Liver (tissue), 10 donors: ENCODE measurements at places on chromosomes 12 and 14.

- DNase-seq, result no peak
Measured at GRCh38 chr14:54785778-54786770, 116.6 kb downstream of the GCH1 start.

DNA sequence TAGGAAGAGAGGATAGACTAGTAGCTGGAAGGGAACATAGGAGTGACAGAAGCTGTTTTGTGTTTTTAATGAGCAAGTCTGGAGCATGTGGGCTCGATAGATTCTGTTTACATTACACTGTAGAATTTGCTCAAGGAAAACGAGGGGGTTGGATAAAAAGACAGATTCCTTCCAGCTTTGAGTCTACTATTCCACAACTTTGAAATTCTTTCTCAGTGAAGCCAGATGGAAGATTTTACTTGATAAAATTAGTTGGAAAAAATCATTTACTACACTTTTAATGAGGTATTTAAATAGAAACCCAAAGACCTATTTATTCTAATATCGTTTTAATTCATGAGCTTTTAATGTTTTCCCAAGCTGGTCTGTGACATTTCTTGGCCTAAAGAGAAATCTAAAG lies 19.5 kb upstream of the EPS8 start:
- no peak for DNase-seq

GRCh38 chr14:95404583-95404982 lies 84.9 kb upstream of the CLMN start:
- no peak for DNase-seq

DNA sequence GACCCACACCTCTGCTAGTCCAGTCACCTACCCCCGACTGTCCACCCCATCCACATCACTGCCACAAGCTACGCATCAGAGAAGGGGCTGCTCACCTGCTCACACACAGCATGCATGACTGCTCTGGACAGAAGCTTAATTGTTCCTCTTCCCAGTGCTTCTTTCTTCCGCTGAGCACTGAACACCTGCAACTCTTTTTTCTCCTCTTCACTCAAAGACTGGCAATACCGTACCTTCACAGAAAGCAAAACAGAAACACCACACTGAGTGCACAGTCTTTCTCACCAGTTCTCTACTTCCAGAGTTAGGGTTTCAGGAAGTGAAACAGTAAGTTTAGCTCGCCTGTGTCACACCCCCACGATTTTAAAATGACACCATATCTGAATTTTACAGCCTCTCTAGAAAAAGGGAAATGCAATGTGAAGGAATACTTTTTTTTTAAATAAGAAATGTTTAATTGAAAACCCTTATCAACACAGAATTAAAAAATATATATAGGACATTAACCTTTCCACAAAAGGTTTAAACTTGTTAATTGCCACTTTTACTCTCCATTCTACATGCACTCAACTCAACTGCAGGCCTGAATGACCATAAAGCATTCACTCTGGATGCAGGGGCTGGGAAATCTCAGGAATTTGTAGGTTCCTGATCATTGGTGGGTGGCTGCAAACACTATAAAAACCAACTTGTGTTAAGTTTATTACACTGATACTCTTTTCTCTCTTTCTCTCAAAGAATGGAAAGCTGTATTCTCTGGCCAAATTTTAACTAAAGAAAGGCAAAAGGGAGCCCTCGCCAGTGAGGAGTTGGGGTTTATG lies 120.0 kb downstream of the PRICKLE1 start:
- no peak for DNase-seq

DNA sequence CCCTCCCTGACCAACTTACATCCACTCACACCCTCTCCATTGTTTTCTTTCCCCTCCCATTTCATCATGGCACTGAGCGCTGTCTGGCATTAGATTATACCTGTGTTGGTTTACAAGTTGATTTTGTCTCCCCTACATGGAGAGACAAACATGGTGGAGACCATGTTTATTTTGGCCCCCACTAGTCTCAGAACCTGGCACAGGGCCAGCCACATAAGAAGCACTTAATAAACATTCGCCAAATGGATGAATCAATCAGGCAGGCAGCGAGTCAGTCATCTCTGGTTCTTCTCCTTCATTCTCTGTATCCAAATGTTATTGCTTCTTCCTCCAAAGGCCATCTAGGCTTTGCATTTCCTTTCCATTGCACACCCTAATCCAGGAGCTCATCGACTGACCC lies 177.4 kb downstream of the DPF3 start:
- DNase-seq, result no peak

DNA sequence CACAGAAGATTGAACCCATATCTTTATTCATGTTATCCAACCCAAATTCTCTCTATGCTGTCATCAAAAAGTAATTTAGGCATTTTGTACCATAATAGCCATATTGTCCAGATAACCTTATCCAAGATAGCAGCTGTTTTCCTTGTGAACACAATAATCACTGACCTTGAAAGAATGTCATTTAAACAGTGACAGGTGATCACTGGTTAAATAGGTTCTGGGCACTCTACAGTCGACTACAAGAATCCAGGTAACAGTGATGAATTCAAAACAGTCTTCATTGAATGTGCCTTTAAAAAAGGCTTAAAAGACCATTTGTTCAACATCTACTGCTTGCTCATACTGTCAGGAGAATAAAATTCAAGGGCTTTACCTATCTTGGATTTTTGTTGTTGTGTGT lies 4.6 kb upstream of the SPX start:
- DNase-seq, result no peak
